ENCODE measurements at places on chromosomes 6 and 20. TPM values are rescaled to one million over a fixed set of nuclear protein-coding genes. Genes with fewer than 3 reads are reported as not detected.

SLC26A8 gene
- total RNA-seq, result not detected

RRBP1 gene
- 16.3 TPM for total RNA-seq

MAP7 gene
- total RNA-seq, result 0.33 TPM

HLA-DRA gene
- total RNA-seq, result 52.8 TPM

WDR46 gene
- total RNA-seq, result 34.5 TPM

PRDM1 gene
- 1.7 TPM for total RNA-seq

SEL1L2 gene
- 0.71 TPM for total RNA-seq

FOXF2 gene
- 0.95 TPM for total RNA-seq

OR2H2 gene
- total RNA-seq, result not detected

DSP gene
- total RNA-seq, result 1.1 TPM
